Stimulated activated CD4-positive, alpha-beta T cell treated with anti-CD3 and anti-CD28 coated beads, Interleukin-1b, Interleukin-23, amount 100 ng/mL, for 24 hours (primary cell): ENCODE measurements at places on chromosomes 13 and 19.
A peak's percentile ranks its signal among the peaks of the same experiment; 100 is the strongest.

GRCh38 chr19:51418707-51419106, 1.3 kb upstream of the SIGLEC10 start:
- DNase-seq = no peak

DNA sequence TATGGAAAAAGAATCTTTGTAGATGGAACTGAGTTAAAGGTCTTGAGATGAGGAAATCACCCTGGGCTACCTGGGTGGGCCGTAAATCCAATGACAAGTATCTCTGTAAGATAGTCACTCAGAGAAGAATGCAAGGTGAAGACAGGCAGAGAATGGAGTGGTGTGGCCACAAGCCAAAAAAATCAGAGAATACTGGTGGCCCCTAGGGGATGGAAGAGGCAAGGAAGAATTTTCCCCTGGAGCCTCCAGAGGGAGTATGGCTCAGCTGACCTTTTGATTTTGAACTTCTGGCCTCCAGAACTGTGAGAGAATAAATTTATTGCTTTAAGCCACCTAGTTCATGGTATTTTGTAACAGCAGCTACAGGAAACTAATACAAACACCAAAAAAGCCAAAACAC, 32.7 kb upstream of the CSNK1A1L start:
- DNase-seq = no peak

DNA sequence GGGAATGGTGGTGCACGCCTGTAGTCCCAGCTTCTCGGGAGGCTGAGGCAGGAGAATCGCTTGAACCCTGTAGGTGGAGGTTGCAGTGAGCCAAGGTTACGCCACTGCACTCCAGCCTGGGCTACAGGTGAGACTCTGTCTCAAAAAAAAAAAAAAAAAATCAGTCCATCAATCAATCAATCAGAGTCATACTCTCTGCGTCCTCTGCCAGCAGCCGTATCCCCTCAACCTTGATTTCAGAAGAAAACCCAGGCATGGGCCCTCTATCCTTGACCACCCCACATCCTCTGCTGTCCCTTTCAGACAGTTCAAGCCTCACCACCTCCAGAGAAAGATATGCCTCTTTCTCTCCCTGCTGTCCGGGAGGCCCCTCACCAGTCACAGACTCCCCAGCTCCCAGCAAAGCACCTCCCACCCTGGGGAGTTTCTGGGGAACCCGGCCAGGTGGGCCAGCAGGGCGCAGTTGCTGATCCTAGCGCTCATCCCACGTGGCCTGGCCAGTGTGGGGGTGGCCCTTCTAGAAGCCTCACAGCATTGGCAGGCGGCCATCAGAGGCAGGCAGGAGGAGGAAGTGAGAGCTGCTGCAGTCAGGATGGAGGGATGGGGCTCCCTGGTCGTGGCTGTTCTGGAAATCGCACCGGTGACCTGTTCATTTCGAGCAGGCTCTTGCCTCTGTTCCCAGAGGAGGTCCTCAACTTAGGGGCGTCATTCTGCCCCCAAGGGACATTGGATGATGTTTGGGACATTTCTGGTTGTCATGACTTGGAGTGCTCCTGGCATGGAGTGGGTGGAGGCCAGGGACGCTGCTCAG, 10.2 kb upstream of the JSRP1 start:
- DNase-seq = no peak

- no peak for DNase-seq
Measured at GRCh38 chr13:114097212-114097892, 35.1 kb downstream of the RASA3 start.

- no peak for DNase-seq
Measured at GRCh38 chr13:100666124-100666523, 8.5 kb downstream of the TMTC4 start.

DNA sequence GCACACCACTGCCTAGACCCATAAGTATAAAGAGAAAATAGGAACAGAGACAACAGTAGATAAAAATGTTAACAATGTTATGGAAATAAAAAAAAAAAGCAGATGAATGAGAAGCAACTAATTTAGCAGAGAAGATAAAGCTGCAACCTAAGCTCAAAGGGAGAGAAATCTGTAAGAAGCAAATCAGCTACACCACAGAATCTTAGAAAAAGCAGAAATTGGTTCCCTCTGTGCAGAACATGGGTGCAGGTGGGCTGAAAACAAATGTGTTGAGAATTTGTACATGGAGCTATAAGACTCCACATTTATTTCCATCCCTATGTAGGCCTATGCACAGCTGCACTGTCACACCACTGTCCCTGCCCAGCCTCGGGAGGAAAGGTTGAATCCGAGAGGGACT, 44.8 kb upstream of the KATNAL1 start:
- DNase-seq = no peak

DNA sequence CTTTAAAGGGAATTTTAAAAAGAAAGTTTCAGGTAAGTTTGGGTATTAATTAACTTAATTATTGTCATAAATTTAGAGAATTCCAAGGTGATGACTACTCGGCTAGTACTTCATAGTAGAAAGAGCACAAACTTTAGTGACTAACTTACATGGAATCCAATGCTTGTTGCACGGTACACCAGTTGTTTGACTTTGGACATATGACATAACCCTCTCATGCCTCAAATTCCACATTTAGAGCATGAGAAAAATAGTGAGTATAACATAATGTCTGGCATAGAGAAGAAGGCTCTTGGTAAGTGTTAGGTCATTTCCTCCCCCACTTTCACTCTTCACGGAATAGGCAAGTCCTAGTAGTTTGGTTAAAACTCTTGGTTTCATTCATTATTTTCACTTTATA, 1249.4 kb upstream of the SLC10A2 start:
- DNase-seq = no peak

DNA sequence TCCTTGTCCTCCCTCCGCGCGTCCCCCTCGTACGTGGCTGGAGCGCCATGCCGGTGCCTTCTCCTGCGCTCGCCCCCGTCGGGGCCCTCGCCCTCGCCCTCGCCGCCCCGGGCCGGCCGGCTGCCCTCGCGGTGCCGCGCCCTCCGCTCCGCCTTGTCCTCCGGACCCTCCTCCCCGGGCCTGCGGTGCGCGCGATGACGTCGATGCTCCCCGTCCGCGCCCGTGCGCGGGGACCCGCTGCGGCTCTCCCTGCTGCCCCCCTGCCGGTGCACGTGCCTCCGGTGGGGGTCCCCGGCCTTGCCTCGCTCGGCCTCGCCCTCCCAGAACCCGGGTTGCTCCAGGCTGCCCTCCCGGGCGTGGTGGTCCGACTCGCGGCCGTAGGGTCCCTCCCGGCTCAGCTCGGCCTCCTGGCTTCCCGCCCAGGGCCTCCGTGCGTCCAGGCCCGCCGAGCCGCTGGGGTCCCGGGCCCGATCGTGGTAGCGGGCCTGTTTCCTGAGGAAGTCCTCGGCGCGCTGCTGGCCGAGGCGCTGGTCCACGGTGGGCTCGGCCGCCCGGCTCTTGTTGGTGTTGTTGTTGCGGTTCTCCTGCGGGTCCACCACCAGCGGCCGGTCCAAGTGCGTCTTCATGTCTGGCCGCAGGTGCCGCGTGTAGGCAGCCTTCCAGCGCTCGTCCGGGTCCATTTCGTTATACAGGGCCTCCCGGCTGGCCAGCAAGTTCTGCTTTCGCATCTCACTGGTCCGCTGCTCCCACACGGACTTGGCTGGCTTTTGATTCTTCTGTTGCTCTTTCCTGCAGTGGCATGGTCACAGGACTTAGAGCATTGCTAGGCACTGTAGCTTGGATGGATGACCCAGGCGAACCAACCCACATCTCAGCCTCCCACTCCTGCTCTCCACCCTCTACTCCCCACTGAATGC, 148.6 kb downstream of the IER2 start:
- DNase-seq = no peak

DNA sequence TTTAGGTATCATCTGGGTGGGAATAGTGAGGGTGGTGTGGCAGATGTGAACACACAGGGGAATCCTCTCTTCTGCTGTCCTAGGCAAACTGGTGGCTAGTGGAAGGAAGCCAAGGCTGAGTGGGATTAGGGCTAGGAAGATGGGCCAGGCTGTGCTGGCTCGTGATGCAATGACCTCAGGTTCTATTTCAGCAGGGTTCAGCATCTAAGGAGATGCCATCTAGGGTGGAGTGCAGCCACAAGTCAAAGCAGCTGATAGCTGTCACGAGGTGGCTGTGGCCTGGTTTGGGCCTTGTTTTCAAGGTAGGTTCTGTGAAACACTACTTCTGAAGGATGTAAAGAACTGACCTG, 21.6 kb downstream of the ARL11 start:
- DNase-seq = no peak

DNA sequence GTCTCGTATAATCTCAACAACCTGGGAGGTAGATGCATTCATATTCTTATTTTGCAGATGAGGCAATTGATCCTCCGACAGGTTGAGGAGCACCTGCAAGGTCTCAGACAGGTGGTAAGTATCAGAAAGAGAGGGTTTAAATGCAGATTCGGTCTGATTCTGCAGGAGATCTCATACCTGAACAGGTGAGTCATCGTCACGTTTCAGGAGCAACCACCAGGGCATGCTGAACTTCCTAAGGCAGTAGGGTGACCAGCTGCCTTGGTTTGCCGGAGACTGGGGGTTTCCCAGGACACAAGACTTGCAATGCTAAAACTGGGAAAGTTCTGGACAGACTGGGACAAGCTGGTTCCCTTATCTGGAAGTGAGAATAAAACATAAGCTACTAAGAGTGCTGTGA, 68.8 kb upstream of the TSHZ3 start:
- no peak for DNase-seq

DNA sequence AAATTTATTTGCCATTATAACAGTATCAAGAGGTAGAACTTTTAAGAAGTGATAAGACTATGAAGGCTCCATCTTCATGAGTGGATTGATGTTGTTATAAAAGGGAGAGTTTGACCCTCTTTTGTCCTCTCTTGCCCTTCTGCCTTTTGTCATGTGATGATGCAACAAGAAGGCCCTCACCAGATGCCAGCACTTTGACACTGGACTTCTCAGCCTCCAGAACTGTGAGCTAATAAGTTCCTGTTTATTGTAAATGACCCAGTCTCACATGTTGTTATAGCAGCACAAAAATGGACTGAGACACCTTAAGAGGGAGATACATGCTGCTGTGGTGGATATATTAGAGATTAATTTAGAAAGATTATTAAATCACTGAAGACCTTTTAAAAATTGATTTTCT, 71.6 kb downstream of the SPRYD7 start:
- no peak for DNase-seq

DNA sequence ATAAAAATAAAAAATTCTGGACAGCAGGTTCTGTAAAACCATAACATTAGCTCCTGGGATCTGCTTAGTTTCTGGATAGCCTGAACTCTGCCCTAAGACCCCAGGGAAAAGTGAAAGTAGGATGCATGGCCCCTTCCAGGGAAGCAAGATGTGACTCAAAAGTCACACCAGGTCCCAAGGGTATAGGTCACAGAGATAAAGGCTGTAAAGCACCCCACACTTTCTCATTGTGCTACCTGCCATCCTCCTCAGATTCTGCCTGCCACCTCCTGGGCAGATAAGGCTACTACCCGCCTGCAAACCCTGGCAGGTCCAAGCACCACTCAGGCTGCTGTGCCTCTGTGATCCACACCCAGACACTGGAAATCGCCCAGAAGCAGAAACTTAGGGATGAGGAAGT, 20.6 kb downstream of the FFAR2 start:
- DNase-seq = no peak

DNA sequence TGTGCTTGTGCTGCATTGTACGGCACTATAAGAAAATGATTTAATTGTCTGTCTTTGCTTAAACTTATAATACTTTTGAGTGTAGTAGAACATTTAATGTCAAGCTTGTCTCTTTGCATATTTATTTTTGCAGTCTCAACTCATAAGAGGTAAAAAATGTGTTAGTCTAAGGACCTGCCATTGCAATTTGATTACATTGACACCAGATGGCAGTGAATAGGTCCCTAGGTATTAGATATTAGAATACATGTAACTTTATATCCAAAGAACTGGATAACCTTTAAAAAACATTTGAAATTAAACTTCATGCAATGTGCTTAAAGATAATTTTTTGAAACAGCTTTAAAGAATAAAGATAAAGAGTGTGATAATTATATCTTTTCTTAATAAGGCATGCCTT, 1421.3 kb downstream of the OLFM4 start:
- no peak for DNase-seq

DNA sequence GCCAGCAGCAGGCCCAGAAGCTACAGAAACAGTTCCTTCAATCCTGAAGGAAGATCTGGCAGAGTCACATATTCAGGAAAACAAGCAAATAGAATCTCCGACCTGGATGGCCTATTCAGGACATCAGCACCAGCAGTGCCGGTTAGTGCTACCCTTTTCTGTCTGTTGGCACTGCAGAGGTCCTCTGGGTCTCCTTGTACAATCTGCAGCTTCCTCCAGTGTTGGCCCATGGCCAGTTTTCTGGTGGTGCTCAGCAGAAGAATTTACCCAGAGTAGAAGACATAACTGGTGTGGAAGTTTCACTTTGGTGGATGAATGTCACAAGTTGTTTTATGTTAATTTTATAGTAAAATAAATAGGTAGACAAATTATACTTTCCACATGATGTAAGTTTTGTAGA, 498.1 kb downstream of the COG6 start:
- DNase-seq = no peak

DNA sequence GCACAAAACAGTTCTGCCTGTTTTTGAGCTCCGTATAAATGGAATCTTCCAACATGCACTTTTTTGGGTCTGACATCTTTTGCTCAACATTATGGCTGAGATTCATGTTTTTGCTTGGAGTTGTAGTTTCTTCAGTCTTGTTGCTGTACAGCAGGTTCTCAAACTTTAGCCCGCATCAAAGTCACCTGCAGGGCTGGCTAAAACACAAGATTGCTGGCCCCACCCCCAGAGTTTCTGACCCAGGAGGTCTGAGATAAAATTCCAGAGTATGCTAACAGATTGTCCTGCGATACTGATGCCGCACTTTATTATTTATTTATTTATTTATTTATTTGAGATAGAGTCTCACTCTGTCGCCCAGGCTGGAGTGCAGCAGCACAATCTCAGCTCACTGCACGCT, 79.8 kb upstream of the WASF3 start:
- DNase-seq = no peak

- no peak for DNase-seq
Measured at GRCh38 chr19:2166741-2167738, 3.3 kb downstream of the DOT1L start.

GRCh38 chr19:17246681-17247425, 1.1 kb upstream of the NR2F6 start:
- no peak for DNase-seq

DNA sequence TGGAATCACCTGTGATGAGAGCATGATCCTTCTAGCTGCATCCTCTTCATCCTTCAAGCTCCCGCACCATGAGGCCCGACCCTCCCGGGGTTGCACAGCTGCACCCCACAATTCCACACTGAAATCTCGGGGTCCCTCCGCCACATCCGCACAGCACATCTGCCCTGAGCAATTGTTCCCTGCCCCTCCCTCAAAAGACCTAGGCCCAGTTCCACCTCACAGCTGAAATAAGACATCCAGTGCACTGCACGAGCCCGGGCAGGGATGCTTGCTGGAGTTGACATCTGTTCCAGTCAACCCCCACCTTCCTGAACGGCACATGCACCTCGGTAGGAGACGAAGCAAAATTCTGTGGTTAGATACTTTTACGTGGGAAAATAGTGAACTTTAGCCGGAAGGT, 14.7 kb upstream of the SOX1 start:
- DNase-seq = no peak

GRCh38 chr13:99963816-99964339, 7.7 kb downstream of the ZIC5 start:
- DNase-seq = no peak

GRCh38 chr13:39811051-39811450, 155.6 kb downstream of the COG6 start:
- no peak for DNase-seq

- DNase-seq = peak; percentile 39
Measured at GRCh38 chr19:48480558-48481500, 11.7 kb downstream of the CYTH2 start.

- no peak for DNase-seq
Measured at GRCh38 chr13:42626176-42626860, 52.4 kb downstream of the TNFSF11 start.

GRCh38 chr13:39417643-39418042, 185.3 kb downstream of the LHFPL6 start:
- no peak for DNase-seq
